ENCODE measurements at places on chromosomes 1 and 21.

- no peak for DNase-seq
Observed at GRCh38 chr1:100719490-100719889, at the start of gene VCAM1. Gene VCAM1, plus strand, starts transcription at chr1:100719742. Its CDS starts 119 bp downstream, at chr1:100719861.

- no peak for DNase-seq
Observed at GRCh38 chr1:31690921-31691320, 12.9 kb downstream of the COL16A1 start.

DNA sequence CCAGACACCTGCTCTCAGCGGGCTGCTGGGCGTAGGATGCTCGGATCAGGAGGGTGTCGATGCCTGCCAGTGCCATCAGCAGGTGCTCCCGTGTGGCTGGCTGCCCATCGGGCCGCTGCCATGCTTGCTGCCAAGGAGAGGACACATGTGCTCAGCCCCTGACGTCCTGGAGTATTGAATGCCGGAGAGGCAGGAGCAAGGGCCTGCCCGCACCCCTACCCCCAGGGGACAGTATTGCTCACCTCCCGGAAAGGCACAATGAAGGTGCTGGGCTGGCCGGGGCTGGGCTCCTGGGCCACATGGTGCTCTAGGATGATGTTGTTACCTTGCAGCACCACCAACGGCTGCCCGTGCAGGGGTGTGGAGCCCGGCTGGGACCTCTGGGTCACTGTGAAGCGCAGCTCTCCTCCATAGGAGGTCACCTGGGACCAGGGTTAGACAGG, 61.5 kb downstream of the HSPG2 start:
- no peak for DNase-seq

- DNase-seq: no peak
Observed at GRCh38 chr1:58997060-58997411, 213.2 kb upstream of the JUN start.

DNA sequence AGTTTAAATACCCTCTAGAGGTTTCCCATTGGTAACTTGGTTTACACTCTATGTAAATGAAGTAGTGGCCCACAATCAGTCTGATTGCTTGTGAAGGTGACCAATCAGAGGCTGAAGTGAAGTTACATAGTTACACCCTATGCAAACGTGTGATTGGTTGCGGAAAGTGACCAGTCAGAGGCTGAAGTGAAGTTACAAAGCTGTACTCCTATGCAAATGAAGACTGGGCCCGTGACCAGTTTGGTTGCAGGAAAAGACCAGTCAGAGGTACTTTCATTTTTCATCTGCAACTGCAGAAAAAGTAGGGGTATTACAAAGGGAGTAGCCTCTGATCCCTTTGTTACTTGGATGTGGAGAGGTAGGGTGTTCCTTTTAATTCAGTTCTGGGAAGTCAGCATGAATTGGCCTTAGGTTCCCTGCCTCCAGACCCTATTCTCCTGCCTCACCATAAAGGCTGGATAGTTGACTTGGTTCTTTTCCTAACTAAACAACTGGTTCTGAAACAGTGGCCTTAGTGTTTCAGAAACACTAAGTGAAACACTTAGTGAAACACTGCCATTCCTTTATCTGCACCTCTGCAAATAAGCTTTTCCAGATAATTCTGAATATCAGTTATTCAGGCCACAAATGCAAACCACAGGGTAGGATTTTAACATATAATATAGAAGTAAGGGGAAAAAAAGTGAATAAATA, 39.3 kb downstream of the MAGI3 start:
- DNase-seq: no peak

GRCh38 chr1:58573138-58573537, 3.9 kb downstream of the TACSTD2 start:
- DNase-seq: no peak

- no peak for DNase-seq
Observed at GRCh38 chr1:42529724-42530181, 66.7 kb downstream of the CCDC30 start.

- no peak for DNase-seq
Observed at GRCh38 chr1:217133092-217133491, 409.9 kb upstream of the ESRRG start.
